Activated CD4-positive, alpha-beta T cell treated with anti-CD3 and anti-CD28 coated beads for 4 hours (primary cell): ENCODE measurements at places on chromosomes 6 and 20.

- DNase-seq = peak; percentile 29
Observed at GRCh38 chr6:24974182-24975171, 38.7 kb upstream of the RIPOR2 start.

GRCh38 chr20:58223358-58223941 is 5.0 kb downstream of the ANKRD60 start:
- no peak for DNase-seq

DNA sequence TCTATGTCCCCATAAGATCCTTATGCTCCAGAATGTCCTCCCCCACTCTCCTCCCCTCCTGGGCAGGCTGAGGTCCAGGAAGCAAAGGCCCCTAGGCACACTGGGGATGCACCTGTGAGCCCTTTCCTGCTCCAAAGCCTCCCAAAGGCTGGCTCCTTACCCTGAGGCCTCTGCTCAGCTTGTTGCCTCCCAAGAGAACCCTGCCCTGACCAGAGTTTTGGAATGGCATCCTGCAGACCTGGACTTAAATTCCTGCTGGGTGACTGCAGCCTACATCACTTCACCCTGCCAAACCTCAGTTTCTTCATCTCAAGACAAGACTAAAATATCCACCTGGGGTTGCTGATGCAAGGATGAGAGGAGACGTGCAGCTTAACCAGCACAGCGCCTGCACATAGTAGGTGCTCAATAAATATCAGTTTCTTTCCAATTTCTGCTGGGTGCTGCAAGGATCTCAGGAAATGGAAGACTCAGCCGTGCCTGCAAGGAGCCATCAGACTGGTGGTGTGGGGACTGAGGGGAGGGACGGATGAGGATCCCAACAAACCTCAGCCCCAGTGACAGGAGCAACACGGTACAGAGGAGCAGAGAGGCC is 2.1 kb upstream of the LBP start:
- no peak for DNase-seq

DNA sequence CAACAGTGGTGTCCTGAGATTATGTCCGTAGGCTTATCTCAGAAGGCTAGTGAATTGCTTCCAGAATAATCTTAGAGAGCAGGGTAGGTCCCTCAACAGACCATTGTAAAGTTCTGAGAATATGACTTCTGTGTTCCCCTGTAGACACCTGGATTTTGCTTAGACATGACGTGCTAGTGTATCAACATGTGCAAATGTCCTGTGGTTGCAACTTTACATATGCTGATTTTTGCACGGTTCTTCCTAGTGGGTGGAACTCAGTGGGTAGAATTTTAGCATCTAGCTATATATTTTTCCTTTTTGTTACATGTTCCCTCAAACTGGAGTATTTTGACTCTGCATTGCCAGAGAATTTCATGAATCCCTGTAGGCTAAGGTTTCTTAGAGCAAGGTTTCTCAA is 459.2 kb downstream of the RNF144B start:
- DNase-seq = no peak

DNA sequence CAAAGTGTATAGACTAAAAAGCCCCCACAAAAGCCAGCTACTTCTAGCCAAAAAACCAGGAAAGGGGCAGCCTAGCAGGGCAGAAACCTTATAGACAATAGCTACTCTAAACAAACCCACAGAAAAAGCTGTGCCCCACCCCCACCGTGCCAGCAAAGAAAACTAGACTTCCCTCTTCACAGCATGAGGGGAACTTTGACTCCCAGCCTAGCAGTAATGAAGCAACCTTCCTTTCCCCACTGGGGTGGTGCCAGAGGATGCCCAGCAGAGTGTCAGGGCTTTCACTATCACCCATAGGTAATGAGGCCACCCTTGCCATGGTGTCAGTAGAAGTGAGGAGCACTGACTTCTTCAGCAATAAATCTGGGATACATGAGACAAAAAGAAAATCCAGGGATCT is 99.0 kb upstream of the LGSN start:
- DNase-seq = no peak

- no peak for DNase-seq
Observed at GRCh38 chr6:82555801-82556200, 192.2 kb downstream of the TPBG start.

DNA sequence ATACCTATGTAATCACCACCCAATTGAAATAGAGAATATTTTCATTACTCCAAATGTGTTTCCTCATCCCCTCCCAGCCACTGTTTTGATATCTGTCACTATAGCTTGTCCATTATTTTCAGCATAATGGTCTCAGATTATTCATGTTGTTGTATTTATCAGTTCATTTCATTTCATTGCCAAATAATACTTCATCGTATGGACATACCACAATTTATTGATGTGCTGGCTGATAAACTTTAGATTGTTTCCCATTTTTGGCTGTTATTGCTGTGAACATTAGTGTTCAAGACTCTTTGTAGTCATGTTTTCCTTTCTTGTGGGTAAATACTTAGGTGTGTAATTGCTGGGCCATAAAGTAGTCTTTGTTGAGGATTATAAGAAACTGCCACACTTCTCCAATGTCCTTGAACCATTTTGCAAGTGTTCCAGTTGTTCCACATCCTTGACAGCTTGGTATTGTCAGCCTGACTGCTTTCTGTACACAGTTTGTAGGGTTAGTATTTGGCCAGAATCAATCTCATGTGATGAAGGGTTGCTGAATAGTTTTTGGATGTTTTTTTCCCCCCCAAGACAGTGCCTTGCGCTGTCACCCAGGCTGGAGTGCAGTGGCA is 44.3 kb downstream of the JARID2 start:
- no peak for DNase-seq

GRCh38 chr6:3484192-3484591 is 27.3 kb upstream of the SLC22A23 start:
- no peak for DNase-seq

GRCh38 chr6:155599561-155599960 is 143.9 kb upstream of the NOX3 start:
- no peak for DNase-seq

DNA sequence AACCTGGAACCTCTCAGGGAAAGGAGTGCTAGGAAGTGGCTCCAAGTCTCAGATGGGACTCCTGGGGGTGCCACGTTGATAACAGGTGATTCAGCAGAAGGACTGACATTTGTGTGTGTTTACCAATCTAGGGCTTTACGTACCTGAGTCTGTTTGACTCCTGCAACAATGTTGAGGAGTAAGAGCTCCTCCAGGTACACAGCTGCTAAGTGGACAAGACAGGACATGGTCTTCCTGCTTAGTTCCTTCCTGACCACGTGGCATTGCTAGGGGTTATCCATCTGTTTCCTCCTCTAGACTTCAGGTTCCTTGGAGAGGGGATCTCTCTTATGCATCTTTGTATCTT is 164.5 kb upstream of the SLC24A3 start:
- no peak for DNase-seq

DNA sequence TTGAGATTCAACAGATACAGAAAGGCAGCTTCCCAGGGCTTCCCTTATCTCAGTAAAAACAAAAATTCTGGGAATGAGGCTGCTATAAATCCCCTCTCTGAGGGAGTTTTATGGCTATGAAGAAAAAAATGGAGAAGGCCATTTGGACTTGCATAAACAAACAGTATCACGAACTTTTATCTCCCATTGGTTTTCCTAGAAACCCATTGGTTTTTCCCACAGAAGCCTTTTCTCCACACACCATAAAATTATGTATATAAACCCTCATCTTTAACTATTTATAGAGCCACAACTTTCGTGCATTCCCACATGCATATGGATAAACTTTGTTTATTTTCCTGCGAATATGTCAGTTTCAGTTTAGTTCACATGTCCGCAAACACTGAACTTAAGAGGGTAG is 36.2 kb upstream of the BTBD3 start:
- no peak for DNase-seq

DNA sequence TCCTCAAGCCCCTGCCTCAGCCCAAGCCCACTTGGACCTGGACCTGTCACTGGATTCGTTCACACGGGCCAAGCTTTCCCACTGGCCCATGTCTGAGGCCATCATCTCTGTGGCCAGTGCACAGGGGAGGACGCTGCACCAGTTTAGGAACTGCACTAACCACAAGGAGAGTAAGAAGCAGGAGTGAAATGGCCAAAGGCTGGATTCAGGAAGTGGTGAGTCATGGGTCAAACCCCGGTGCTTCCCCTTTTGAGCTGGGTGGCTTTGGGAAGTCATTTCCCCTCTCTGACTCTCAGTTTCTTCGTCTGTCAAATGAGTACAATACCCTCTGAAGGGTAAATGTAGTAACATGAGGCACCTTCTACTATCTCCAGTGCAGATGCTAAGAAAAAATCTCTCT is 87.9 kb downstream of the CD40 start:
- no peak for DNase-seq

GRCh38 chr20:32743237-32744112 is at the start of gene COMMD7:
TSS of gene COMMD7 (minus strand) at chr20:32743467. CDS start at chr20:32743391, 76 bp downstream.
- DNase-seq = peak; percentile 75

DNA sequence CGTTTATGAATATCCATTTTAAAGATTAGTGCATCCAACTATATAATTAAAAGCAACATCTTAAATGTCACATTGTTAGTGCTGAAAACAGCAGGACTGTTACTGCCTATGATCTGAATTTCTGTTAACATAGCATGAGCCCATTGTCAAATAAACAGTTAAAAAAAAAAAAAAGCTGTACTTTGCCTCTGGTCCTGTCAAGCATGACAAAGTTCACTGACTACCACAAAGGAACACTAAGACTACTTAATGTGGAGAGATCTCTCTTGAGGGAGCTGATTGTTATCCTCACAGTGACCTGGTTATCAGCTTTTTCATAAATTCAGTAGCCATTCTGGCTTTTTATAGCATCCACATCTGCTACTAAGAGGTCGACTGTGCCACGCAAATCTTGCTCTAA is 228.1 kb downstream of the TMEM200A start:
- no peak for DNase-seq

GRCh38 chr6:113396730-113397129 is 460.4 kb upstream of the MARCKS start:
- DNase-seq = no peak

- no peak for DNase-seq
Observed at GRCh38 chr6:47832386-47833100, 50.7 kb downstream of the OPN5 start.

DNA sequence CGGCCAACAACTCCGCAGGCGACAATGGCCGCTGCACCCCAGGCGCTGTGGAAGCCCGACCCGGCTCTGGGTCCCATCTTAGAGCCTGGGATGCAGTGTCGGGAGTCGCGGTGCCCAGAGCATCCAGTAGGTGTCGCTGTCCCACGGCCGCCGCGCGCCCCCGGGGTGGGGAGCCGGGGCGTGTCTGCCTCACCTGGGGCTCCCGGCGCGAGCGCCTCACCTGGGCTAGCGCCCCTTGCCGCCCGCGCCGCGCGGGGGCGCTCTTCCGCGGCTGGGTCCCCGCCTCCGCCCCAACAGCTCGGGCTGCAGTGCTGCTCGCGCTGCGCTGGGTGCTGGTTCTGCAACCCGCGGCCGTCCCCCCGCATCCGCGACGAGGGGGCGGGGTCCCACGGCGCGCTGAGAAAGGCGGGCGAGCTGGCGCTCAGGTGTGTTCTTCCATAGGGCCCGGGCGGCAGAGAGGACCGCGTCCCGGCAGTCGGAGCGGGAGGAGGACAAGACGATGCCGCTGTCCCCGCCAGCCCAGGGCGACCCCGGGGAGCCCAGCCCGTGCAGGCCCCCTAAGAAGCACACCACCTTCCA is at the start of gene CRYBG1:
CRYBG1 (plus strand) TSS at position 308 of the 579 bp plus-strand sequence; CDS start at position 500, 192 bp downstream.
- peak; percentile 69 for DNase-seq

- peak; percentile 8 for DNase-seq
Observed at GRCh38 chr6:111210194-111210728, 123.0 kb downstream of the SLC16A10 start.

DNA sequence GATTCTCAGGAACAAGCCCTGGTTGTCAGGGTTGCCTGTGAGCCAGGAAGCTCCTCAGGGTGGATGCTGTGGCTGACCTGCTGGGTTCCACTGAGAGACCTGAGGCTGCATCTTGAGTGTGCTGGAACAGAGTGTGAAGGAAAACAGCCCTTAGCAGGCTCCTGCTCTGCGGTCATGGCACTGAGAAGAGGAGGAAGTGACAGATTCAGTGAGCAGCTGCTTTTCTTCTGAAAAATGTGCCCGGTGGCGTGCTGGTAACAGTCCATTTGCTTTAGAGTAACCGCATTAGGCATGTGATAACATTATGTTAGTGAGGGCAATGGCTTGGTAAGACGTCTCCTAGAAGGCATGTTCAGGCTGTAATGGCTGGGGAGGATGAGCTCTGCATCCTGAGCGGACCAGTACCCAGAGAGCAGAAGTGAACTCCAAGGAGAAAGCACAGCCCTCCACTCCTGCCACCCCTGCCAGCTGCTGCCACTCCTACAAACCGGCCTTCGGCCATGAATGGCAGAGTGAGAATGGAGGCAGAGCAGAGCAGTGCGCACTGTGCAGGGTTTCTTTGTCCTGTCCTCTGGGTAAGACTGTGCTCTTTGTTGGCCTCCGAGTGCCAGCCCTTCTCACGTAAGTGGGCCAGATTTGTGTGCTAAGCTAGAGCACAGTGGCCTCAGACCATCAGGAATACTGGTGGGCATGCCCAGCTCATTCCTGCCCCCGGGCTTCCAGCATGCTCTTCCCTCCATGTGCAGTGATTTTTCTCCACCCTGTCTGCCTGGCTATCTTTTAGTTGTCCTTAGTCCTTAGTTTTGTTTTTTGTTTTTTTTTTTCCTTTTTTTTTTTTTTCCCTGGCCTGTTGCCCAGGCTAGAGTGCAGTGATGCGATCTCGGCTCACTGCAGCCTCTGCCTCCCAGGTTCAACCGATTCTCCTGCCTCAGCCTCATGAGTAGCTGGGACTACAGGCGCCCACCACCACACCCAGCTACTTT is 98.1 kb upstream of the VSTM2L start:
- no peak for DNase-seq

DNA sequence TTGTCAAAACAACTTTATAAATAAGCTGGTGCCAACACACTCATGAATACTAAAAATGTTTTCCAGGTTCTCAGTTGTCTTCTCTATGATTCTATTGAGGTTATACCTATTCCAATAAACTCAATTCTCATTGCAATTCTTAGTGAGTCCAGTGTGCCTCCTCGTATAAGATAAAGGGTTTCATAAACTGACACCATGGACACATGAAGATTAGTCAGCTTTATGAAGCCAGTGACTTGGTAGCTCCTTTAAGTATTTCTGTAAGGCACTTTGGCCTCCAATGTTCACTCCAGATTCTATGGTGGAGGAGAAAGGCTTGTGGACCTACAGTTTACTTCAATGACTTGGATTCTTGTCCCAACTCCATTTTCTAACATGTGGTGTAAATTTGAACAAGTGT is 521.3 kb upstream of the JARID2 start:
- no peak for DNase-seq

- no peak for DNase-seq
Observed at GRCh38 chr6:211871-212497, 80.3 kb upstream of the DUSP22 start.

GRCh38 chr6:73123632-73124329 is 101.5 kb downstream of the KHDC1L start:
- DNase-seq = no peak

GRCh38 chr6:82211326-82211725 is 36.2 kb downstream of the IBTK start:
- DNase-seq = no peak

DNA sequence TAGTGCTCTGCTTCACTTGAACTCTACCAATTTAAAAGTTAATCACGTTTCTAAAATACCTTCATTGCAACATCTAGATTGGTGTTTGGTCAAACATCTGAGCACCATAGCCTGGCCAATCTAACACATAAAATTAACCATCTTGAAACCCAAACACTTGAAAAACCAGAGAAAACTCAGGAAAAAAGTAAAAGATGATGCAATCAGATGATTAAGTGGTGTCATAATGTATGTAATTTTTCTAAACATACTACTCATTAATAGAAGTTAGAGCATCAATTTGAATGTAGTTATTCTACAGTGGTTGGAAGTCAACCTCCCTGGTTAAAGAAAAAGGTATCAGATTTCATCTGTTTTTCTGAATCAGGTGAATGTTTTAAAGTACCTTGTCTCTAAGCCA is 228.6 kb upstream of the ID4 start:
- DNase-seq = no peak

GRCh38 chr6:110340392-110340965 is 17.7 kb downstream of the METTL24 start:
- DNase-seq = no peak
